Astrocyte of the cerebellum (primary cell): ENCODE measurements at places on chromosomes 11 and 22.

- DNase-seq, result no peak
Measured at GRCh38 chr11:104881117-104881794, 17.0 kb downstream of the CASP12 start.

DNA sequence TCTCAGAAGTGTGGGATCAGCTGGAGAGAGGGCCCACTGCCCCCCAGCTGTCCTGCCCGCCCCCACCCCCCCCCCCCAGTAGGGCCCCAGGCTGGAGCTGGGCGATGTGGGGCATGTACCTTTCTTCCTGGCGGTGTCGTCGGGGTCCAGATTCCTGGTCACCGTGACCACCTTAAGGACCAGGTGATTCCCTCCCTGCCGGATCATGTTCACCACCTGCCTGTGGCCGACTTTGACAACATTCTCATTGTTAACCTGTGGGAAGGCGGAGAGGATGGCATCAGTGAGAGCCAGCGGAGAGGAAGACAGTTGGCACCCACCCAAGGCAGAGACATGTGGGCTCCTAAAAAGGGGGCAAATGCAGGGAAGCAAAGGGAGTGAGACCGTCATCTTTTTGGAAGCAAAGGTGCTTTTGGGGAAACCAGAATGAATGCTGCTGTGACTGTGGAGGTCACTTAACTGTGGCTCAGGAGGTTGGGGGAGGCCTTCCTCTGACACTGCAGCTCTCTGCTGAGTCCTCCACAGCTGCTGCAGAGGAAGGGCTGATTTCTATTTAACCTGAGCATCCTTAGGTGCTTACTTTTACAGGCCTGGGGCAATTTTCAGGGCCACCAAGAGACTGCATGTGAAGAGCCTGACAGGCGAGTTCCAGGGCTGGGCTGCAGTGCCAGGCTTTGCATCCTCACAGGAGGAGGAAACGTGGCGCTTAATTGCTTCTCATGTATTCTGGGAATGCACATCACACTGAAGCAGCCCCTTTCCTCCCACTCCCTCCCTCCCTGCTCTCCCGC is 104.5 kb downstream of the CTTN start:
- DNase-seq, result no peak

DNA sequence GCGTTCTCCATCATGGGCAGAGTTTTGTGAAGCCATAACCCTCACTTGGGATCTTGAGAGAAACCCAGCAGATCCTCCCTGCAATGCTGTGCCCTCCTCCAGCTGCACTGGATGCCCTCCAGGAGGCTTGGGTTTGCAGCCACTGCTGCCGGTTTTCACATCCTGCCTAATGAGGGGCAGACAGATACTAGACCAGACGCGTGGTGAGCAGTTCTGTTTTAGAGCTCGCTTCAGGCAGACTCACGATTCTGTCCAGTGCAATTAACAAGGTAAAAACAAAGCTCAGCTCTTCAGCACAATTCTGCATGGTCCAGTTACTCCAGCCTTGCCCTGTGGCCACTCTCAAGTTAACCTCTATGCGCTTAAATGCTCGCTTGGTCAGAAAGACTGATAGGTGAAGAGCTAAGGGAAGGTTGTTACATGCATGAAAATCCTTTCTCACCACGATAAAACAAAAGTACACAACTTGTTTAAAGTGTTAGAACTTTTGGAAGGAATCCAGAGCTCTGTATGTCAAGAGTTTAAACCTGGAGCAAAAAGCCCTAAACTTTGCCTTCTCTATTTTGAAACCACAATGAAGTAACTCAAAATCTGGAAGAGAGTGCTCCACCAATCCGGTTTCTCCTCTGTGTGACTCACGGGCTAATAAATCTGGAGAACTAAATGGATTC is 292.3 kb upstream of the FAT3 start:
- DNase-seq, result no peak

DNA sequence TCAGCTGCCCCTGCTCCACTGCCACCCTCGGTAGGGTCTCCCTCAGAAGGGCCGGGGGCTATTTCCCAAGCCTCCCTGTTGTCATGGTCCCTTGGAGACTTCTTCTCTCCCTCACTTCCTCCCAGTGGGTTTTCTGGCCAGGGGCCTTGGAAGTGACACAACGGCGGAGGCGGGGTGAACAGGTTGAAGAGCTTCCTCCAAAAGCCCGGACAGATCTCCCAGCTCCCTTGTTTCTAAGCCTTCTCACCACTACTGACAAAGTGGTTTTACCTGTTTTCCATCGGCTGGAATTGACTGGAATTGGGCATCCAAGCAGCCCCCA is 14.5 kb downstream of the MYH9 start:
- DNase-seq, result no peak

GRCh38 chr11:112377946-112378345 is 117.3 kb upstream of the PLET1 start:
- no peak for DNase-seq

- peak; percentile 19 for DNase-seq
Measured at GRCh38 chr22:27241430-27242321, 559.9 kb downstream of the MN1 start.

DNA sequence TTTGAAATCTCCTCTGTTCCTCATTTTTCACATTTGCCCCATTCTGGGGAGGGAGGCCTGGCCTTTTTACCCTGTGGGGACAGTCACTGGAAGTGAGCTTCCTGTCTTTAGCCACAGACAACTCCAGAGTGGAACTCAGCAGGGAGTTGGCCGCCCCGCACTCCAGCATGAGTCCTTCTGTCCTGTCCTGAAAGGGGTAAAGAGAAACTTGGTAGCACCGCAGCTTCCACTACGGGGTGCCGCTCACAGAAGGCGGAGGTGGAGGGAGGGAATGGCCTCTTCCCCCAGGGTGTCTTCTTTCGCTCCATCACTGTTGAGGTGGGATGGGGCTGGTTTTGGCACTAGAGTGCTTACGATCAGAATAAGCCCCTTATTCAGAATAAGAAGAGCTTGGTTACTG is 132.2 kb downstream of the ST3GAL4 start:
- DNase-seq, result no peak

GRCh38 chr11:75836417-75836816 is 21.4 kb downstream of the UVRAG start:
- DNase-seq, result no peak

GRCh38 chr11:66951927-66952337 is 6.3 kb downstream of the PC start:
- DNase-seq, result no peak

DNA sequence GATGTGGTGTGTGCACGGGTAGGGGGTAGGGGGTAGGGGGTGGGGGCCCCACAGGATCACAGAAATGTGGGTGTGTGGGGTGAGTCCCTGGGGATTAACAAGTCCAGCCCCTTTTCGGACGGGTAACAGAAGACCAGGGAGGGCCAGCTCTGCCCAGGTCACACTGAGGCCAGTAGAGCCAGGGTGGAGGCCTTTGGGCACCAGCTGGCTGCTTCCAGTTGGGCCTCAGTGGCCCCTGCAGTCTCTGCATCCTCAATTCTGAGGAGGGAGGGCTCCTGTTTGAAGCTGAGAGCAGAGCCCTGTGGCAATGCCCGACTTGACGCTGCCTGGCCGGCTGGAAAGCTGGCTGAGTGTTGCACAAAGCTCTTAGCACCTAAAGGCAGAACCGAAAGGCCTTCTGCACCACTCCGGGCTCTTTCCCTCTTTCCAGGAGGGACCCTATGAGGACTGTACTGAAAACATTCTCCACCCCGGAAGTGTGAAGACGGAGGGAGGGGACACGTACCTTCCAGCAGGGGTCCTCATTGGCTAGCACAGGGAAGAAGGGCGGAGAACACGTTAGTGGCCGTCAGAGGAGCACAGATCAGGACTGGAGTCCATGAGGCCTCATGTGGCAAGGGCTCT is 120.4 kb downstream of the PHF21B start:
- DNase-seq, result no peak

DNA sequence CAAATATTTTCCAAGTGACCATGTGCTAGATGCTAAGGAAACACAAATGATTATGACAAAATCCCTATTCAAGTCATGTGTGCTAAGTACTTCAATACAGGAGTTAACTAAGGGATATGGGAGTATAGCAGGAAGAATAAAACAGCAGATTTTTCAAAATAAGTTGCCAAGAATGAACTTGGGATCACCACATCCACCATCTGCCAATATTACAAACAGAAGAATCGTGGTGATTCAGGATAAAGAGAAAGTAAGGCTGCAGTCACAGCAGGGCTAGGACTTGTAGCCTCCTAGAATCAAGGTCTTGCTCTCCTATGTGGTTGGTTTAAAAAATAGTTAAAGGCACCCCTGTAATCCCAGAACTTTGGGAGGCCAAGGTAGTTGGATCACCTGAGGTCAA is 34.3 kb downstream of the MRTFA start:
- no peak for DNase-seq

DNA sequence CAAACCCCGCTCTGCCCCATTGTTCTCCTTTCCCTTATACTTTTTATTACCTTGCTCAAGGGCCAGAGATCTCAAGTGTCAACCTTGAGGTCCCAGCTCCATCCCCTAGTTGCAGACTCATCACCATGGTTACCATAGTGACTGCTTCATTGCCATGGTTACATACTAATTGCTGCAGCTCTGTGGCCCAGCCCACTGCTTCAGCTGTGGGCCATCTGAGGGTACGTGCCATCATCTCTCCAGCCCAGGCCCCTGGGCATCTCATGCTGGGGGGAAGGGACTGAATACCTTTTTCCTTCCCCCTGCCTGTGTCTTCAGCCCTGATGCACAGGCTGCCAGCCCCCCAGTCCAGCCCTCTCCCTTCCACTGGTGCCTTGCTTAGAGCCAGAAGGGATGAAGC is 22.2 kb downstream of the TREH start:
- DNase-seq, result no peak

- DNase-seq, result peak; percentile 35
Measured at GRCh38 chr11:15941206-15941770, 415.1 kb downstream of the SOX6 start.

DNA sequence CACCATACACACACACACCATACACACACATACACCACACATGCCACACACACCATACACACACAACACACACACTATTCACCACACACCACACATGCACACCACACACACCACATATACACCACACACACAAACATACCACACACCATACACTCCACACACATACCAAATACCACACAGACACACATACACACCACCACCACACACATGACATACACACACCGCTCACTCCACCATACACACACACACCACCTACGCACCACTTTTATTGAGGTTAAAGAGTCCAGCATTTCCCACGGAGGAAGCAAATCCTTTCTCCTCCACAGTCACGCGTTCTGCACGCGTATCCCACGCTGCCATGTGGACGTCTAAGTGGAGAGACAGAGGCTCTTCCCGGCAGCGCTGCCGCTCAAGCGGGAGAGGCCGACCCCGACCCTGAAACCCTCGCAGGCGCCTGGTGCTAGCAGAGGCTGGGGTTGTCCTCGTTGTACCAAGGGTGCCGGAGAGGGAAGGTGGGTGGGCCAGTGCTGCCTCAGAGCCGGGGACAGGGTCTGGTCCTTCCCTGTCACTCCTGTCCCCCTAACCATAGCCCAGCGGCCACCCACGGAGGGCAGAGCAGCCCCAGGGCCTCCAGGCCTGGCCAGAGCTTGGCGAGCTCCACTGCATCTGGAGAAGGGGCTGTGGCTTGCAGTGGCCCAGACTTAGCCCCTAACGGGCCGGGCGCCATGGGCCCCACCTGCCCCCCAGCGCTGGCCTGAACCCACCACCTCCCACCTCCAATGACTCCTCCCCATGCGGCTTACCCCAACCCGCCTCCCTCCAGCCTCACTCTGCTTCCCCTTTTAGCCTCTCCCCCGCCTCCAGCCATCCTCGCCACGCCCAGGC is 1495.0 kb downstream of the BRD1 start:
- DNase-seq, result no peak

DNA sequence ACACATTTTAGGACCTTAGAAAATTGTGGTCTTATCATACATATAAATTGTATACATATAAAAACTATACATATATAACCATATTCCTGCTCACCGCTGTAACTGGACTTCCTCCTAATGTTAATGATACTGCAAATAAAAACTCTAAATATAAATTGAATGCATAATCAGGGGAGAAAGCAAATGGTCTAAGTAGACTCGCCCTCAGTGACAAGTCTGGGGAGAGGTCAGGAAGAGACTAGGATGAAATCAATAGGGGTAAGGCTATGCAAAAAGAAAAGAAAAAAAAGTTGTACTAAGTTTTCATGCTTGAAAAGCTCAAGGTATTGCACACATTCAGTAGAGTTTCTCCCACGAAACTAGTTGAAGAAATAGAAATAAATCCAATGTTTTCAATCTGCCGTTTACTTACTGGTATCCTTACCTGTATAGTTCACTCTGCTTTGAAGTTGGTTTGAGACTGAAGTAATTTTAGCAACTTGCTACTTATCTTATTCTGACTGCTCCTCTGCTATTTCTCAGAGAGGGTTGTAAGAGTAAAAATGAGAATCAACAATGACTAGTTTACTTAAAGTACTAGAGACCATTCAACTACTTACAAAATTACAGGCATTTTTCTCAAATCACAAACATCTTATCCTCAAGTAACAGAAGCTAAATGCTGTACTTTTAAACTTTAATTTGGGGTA is 12.2 kb upstream of the ARHGAP32 start:
- no peak for DNase-seq

- DNase-seq, result no peak
Measured at GRCh38 chr11:84471501-84471900, 1155.6 kb downstream of the DLG2 start.

- DNase-seq, result no peak
Measured at GRCh38 chr22:19805821-19806212, 45.2 kb downstream of the TBX1 start.

DNA sequence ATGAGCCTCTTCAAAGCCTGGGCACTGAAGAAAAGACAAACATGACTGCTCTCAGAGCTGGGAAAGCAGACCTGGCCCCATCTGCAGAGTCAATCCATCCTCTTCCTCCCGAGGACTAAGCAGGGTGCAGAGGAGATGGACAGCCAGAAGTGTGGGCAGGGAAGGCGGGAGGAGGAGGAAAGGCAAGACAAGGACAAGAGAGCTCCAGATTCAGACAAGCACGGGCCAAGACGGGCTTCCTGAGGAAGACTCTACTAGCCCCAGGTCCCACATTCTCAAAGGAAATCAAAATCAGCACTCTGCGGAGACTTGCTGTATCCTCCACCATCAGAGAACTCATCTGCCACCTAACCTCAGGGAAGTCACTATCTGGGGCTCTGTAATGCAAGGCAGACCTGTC is 28.5 kb downstream of the OPCML start:
- no peak for DNase-seq

DNA sequence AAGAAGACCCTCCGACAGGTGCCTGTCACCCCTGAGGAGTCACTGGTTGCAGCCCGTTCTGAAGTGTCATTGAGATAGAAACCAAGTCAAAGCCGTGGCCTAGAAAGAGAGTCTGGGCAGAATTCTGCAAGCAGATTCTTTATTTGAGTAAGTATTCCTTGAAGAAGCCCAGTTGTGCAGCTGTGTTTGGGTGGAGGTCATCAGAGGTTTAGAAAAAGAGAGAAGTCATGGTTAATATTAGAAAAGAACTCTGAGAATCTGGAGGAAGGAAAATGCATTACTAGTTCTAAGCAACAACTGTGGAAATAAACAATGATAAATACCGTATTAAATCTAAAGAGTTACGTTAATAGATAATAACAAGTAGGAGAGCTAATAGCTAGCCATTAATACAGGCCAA is 118.8 kb upstream of the KIRREL3 start:
- no peak for DNase-seq

DNA sequence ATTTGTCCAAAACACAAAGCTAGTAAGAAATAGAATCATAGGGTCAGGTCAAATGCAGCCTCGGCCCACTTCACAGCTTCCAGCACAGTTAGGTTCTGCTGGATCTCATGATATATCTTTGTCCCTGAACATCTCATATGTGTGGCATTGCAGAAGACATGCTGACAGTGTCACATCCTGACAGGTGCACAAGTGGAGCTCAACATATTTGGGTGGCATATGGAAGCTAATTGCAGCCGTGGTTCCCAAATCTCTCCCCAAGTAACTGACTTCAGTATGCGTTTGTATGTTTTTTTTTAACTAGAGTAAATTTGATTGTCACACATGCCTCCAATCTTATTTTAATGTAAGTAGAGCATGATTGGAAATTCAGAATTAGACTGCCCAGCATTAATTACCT is 33.4 kb downstream of the NAV2 start:
- no peak for DNase-seq
